ENCODE measurements at places on chromosomes 2 and 18.

DNA sequence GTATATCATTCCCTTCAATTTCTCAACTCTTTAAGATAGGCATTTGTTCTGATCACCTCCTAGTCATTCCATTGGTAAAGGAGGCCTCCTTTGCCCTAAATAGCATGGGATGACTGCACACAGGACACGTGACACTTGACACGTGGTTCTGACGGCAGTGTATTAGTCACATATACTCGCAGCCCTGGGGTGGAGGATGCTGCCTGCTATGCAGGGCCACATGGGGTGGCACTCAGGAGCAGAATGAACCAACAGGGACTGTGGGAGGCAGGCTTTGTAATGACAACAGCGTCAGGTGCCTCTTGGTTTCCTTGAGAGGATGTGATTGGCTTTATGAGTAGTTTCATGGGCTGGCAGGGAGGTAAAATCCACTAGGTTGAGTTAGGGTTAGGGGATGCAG, 9.3 kb upstream of the KCNS3 start:
- no peak for DNase-seq

- DNase-seq, result no peak
These were observed 6.5 kb downstream of the TSHZ1 start for GRCh38 chr18:75216911-75217689.

GRCh38 chr2:145849466-145849865, 1329.5 kb upstream of the ZEB2 start:
- no peak for DNase-seq

GRCh38 chr2:176457481-176457880, 188.2 kb downstream of the MTX2 start:
- DNase-seq, result no peak

Data from caudate nucleus (tissue), 63 donors.